ENCODE measurements at places on chromosomes 13 and 19. TPM values are rescaled to one million over a fixed set of nuclear protein-coding genes. Genes with fewer than 3 reads are reported as not detected.

LMTK3 gene
- not detected for polyA plus RNA-seq

AXL gene
- 0.45 TPM for polyA plus RNA-seq

NCLN gene
- 25.0 TPM for polyA plus RNA-seq

HCN2 gene
- not detected for polyA plus RNA-seq

ZNF730 gene
- polyA plus RNA-seq, result 0.17 TPM

GIPC3 gene
- not detected for polyA plus RNA-seq

SULT2A1 gene
- not detected for polyA plus RNA-seq

C5AR1 gene
- polyA plus RNA-seq, result not detected

SHANK1 gene
- not detected for polyA plus RNA-seq

CGB5 gene
- polyA plus RNA-seq, result not detected

SPHK2 gene
- 8.4 TPM for polyA plus RNA-seq

IGFL1 gene
- not detected for polyA plus RNA-seq

LRRC8E gene
- not detected for polyA plus RNA-seq

SOX21 gene
- not detected for polyA plus RNA-seq

ZNF274 gene
- 31.8 TPM for polyA plus RNA-seq

ARL11 gene
- 1.9 TPM for polyA plus RNA-seq

KLK4 gene
- polyA plus RNA-seq, result not detected

RPS5 gene
- 1,162 TPM for polyA plus RNA-seq

SLC5A5 gene
- 1.4 TPM for polyA plus RNA-seq

KCNRG gene
- polyA plus RNA-seq, result 0.76 TPM

CRLF1 gene
- polyA plus RNA-seq, result 0.31 TPM

CCDC122 gene
- polyA plus RNA-seq, result 3.8 TPM

GPALPP1 gene
- polyA plus RNA-seq, result 18.1 TPM

NLRP7 gene
- not detected for polyA plus RNA-seq

ZNF575 gene
- 0.83 TPM for polyA plus RNA-seq

LRRC25 gene
- polyA plus RNA-seq, result 0.25 TPM

NOVA2 gene
- polyA plus RNA-seq, result not detected

PSG11 gene
- not detected for polyA plus RNA-seq

ERICH4 gene
- not detected for polyA plus RNA-seq

ZNF229 gene
- polyA plus RNA-seq, result not detected

ZNF432 gene
- polyA plus RNA-seq, result 3.8 TPM

RAB20 gene
- 2.6 TPM for polyA plus RNA-seq

PDX1 gene
- polyA plus RNA-seq, result not detected

RYR1 gene
- 0.65 TPM for polyA plus RNA-seq

CEACAM8 gene
- polyA plus RNA-seq, result not detected

C1QTNF9B gene
- polyA plus RNA-seq, result not detected

TRPC4 gene
- not detected for polyA plus RNA-seq

KLF1 gene
- polyA plus RNA-seq, result not detected

ATP12A gene
- 0.18 TPM for polyA plus RNA-seq

FREM2 gene
- not detected for polyA plus RNA-seq

VSTM2B gene
- not detected for polyA plus RNA-seq

GIPR gene
- polyA plus RNA-seq, result 0.17 TPM

KLF12 gene
- polyA plus RNA-seq, result 24.0 TPM

ARRDC5 gene
- 2.0 TPM for polyA plus RNA-seq

HNRNPM gene
- 184 TPM for polyA plus RNA-seq

ACER1 gene
- polyA plus RNA-seq, result 3.4 TPM

ZNF701 gene
- 16.1 TPM for polyA plus RNA-seq

CNFN gene
- polyA plus RNA-seq, result 0.49 TPM

DLEU7 gene
- not detected for polyA plus RNA-seq

RFXANK gene
- 63.6 TPM for polyA plus RNA-seq

All from CD4-positive, CD25-positive, alpha-beta regulatory T cell (primary cell).